ENCODE measurements at places on chromosomes 6 and 20. TPM values are rescaled to one million over a fixed set of nuclear protein-coding genes. Genes with fewer than 3 reads are reported as not detected.

DNA sequence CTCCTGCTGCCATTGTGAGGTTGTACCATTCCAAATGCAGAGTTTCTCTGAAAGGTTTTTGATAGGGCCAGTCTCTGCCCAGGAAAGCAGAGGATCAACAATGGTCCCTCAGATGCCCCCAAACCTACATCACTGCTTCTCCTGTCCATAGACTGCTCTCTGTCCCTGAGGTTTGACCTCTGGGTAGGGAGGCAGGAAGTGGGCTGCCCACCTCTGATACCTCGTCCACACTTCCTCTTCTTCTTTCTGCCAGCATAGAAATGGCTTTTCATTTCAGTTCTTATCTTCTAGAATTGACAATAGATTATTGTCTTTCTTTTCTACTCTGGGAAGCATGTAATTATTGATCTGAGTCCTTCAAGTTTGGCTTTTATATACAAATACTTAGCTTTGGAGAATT is 170.6 kb downstream of the TRMT11 start:
- no peaks in the 10 kb centered on the region for H3K36me3 ChIP-seq
- no peaks in the 10 kb centered on the region for H3K27me3 ChIP-seq
- no peak for DNase-seq
- H3K4me1 ChIP-seq = no peaks in the 10 kb centered on the region
- no peak overlapping the region for H3K27ac ChIP-seq

- H3K36me3 ChIP-seq = no peaks in the 10 kb centered on the region
- no peak overlapping the region for H3K4me3 ChIP-seq
- H3K27me3 ChIP-seq = no peaks in the 10 kb centered on the region
- no peaks in the 10 kb centered on the region for H3K4me1 ChIP-seq
- no peak for DNase-seq
Observed at GRCh38 chr6:109103942-109104341, 8.6 kb downstream of the CEP57L1 start.

- no peak overlapping the region for H3K4me3 ChIP-seq
- H3K27ac ChIP-seq = no peak overlapping the region
- no peaks in the 10 kb centered on the region for H3K4me1 ChIP-seq
Observed at GRCh38 chr20:19975901-19976300, 41.3 kb upstream of the NAA20 start.

GRCh38 chr6:169115632-169116031 is 138.0 kb downstream of the THBS2 start:
- H3K4me3 ChIP-seq = no peak overlapping the region
- H3K4me1 ChIP-seq = no peaks in the 10 kb centered on the region
- no peaks in the 10 kb centered on the region for H3K36me3 ChIP-seq
- H3K27ac ChIP-seq = no peak overlapping the region
- no peak for DNase-seq

GRCh38 chr6:95413789-95414188 is 163.5 kb upstream of the MANEA start:
- H3K36me3 ChIP-seq = no peaks in the 10 kb centered on the region
- no peak overlapping the region for H3K27ac ChIP-seq

- no peak for DNase-seq
- H3K27ac ChIP-seq = no peak overlapping the region
- no peaks in the 10 kb centered on the region for H3K36me3 ChIP-seq
- H3K4me3 ChIP-seq = no peak overlapping the region
Observed at GRCh38 chr6:165649166-165650137, 13.6 kb downstream of the PDE10A start.

GRCh38 chr6:109767961-109768360 is 76.9 kb downstream of the FIG4 start:
- H3K4me3 ChIP-seq = no peak overlapping the region
- H3K4me1 ChIP-seq = no peaks in the 10 kb centered on the region
- H3K27me3 ChIP-seq = no peaks in the 10 kb centered on the region

- H3K4me1 ChIP-seq = peaks cover 2% of the 10 kb centered on the region
- H3K27ac ChIP-seq = no peak overlapping the region
- no peak for DNase-seq
- H3K27me3 ChIP-seq = no peaks in the 10 kb centered on the region
- no peaks in the 10 kb centered on the region for H3K36me3 ChIP-seq
Observed at GRCh38 chr6:108609276-108609769, 48.6 kb downstream of the FOXO3 start.

DNA sequence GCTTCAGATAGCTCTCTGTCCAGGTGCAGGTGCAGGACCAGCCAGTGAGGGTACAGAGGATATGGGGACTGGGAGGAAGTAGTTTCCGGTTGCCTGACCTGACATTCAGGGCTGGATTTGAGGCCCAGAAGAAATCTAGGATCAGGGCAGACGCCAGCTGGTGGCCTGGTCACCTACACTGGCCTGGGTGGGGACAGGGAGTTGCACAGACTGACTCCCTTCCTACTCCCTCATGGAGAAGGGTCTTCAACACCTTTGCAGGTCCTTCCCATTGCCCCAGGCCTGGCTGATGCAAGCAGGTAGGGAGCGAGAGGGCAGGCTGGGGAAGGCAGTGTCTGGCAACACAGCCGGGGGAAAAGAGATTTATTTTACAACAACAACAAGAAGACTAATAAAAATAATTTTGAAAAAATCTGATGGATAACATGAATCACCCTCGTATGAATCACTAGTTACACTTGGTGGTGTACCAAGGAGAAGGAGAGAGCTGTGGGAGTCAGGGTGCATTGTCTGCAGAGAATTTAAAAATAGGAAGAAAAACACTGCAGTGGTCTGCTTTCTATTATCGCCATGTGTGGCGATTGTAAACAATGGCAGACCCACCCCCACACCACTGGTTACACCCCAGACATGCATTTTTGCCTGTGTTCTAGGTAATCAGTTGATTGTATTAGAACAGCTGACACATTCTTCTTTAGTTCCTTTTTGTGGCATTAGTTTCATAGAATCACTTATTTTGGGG is 62.3 kb upstream of the SNX9 start:
- H3K4me1 ChIP-seq = peaks cover 70% of the 10 kb centered on the region
- no peak overlapping the region for H3K4me3 ChIP-seq
- H3K27me3 ChIP-seq = no peaks in the 10 kb centered on the region
- H3K27ac ChIP-seq = peak overlapping the region; percentile 40
- no peaks in the 10 kb centered on the region for H3K36me3 ChIP-seq

DNA sequence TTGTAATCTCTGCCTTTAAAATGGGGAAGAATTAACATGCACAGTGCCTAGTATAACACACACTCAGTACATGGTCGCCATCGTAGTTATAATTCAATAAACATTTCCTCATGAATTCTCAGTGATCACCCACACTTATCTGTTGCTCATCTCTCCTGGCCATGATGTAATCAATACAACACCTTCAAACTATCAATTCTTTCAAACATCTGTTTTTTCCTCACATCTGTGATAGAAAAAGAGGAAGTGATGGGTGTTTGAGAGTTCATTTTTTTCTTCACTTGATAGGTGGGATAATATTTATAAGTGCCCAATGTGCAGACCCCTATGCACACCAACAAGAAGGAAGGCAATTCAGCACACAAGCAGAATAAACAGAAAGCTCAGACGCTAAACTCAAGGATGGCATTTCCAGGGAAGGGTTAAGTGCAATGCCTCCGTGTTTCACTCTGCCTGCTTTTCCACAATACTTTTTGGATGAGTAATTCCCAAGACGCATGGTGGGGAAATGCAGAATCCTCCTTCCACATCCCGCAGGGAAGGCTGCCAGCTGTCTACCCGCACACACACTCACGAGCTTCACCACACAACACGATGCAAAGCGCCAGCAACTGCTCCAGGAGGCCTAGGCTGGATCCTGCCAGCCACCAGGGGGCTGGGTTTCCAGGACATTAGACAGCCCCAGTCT is 100.3 kb downstream of the GMPR start:
- H3K4me3 ChIP-seq = no peak overlapping the region
- no peak for DNase-seq
- H3K27ac ChIP-seq = no peak overlapping the region

- no peaks in the 10 kb centered on the region for H3K36me3 ChIP-seq
- H3K4me3 ChIP-seq = no peak overlapping the region
- DNase-seq = no peak
Observed at GRCh38 chr20:19291024-19291817, 78.8 kb downstream of the SLC24A3 start.

DNA sequence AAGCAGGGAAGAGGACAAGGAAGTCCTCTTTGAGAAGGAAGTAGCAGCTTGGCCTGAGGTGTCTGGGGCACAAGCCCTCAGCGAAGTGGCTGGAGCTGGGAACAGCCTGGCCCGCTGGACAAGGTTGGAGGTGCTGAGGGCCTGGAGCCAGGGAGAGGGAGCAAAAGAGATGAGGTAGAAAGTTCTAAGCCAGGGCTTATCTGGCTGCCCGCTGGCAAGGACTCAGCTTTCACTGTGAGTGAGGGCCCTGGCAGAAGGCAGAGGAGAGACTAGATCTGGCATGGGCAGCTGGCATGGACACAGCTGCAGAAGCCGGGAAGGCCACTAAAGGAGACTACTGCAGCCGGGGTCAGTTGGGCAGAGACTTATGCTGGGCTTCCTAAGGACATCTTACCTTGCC is 21.8 kb upstream of the PCMTD2 start:
- H3K36me3 ChIP-seq = no peaks in the 10 kb centered on the region
- H3K4me3 ChIP-seq = no peak overlapping the region
- no peak overlapping the region for H3K27ac ChIP-seq
- H3K27me3 ChIP-seq = no peaks in the 10 kb centered on the region
- no peak for DNase-seq
- H3K4me1 ChIP-seq = peaks cover 10% of the 10 kb centered on the region

- no peaks in the 10 kb centered on the region for H3K4me1 ChIP-seq
- no peak overlapping the region for H3K4me3 ChIP-seq
- no peaks in the 10 kb centered on the region for H3K36me3 ChIP-seq
- no peak overlapping the region for H3K27ac ChIP-seq
Observed at GRCh38 chr6:56288347-56288746, 41.0 kb upstream of the COL21A1 start.

DNA sequence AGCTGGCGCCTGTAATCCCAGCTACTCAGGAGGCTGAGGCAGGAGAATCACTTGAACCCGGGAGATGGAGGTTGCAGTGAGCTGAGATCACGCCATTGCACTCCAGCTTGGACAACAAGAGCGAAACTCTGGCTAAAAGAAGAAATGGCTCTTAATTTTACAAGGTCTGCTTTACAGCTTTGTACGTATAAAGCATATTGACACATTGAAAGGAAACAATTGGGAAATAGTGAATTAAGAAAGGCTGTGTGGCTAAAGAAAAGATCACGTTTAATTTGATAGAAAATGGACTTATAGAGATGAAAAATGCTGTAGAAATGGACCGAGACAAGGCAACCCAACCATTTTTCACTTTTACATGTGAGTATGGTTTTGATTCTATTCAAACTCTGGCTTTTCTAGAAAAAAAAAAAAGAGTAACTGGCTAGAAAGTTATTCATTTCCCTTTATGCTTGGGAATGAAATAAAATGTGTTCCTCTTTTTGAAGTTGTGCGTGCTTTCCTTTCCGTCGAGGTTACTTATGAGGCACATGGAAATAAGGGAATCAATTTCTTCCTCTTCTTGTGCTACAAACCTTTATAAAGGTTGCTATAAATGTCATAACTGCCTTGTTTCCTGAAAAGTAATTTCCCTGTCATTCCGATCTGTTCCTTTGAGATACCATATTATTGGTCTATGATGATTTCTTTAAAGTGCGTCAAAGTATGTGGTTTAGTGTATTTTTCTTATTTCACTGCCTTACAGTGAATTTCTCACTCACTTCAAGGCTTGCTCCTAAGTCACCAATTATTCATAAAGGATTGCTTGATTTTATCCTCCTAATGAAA is 29.4 kb downstream of the PFDN4 start:
- H3K27ac ChIP-seq = no peak overlapping the region
- no peaks in the 10 kb centered on the region for H3K4me1 ChIP-seq
- H3K4me3 ChIP-seq = no peak overlapping the region
- DNase-seq = no peak
- H3K27me3 ChIP-seq = no peaks in the 10 kb centered on the region
- no peaks in the 10 kb centered on the region for H3K36me3 ChIP-seq

DNA sequence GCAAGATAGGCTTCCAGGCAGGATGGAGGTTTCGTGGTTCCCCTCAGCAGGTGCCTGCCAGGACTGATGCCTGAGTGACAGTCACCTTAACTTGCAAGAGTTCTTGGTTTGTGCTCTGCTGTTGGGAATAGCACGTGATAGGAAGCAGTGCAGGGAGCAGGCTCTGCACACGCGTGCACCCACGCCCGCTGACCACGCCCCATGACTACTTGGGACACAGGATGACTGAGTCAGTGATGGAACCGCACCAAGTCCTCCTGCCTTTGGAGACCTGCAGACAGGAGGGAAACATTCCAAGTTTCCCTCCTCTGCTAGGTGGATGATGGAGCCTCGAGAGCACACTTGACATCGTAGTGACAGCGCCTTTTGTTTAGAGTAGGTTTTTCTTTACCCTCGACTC is 164.2 kb downstream of the DTNBP1 start:
- H3K4me3 ChIP-seq = no peak overlapping the region
- peaks cover 19% of the 10 kb centered on the region for H3K36me3 ChIP-seq
- H3K4me1 ChIP-seq = no peaks in the 10 kb centered on the region
- H3K27me3 ChIP-seq = no peaks in the 10 kb centered on the region
- no peak for DNase-seq

DNA sequence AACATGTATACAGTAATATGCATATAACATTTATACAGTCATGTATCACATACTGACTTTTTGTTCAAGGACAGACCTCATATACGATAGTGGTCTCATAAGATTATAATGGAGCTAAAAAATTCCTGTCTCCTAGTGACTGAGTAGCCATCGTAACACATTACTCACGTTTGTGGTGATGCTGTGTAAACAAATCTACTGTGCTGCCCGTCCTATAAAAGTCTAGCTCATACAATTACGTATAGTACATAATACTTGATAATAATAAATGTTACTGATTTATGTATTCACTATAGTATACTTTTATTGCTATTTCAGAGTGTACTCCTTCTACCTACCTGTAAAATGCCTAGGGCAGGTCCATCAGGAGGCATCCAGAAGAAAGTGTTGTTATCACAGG is 17.4 kb downstream of the SERAC1 start:
- peaks cover 6% of the 10 kb centered on the region for H3K36me3 ChIP-seq
- H3K27ac ChIP-seq = no peak overlapping the region
- no peaks in the 10 kb centered on the region for H3K27me3 ChIP-seq
- H3K4me1 ChIP-seq = no peaks in the 10 kb centered on the region

The TMEM200A gene
- total RNA-seq = 5.5 TPM

The NOTCH4 gene
- 1.5 TPM for total RNA-seq

The BNIP5 gene
- total RNA-seq = not detected

The CAGE1 gene
- 0.18 TPM for total RNA-seq

The CST2 gene
- not detected for total RNA-seq

The PTK6 gene
- 0.15 TPM for total RNA-seq

The LRRC73 gene
- total RNA-seq = not detected

The GGTLC1 gene
- not detected for total RNA-seq

The WFDC5 gene
- not detected for total RNA-seq

All from T-cell (primary cell).